ENCODE measurements at places on chromosomes 4 and X. TPM values are rescaled to one million over a fixed set of nuclear protein-coding genes. Genes with fewer than 3 reads are reported as not detected.

DNA sequence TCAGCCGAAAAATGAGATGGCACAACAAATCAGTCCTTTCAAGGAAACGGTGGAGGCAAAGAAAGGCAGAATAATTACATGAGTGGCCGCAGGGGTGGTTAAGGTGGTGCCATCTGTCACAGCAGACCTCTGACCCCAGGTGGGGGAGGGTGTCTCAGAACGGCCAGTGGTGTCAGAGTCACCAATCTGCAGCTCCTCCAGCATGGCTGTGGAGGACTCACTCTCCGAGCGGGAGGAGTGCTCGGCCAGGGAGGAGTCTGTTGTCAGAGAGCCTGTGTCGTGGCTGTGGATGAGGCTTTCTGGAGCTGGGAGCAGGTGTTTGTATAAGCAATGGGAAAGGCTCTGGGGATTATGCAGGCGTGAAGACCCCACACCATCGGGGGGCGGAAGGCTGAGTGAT lies 130.3 kb upstream of the PDLIM3 start:
- DNase-seq: no peak

GRCh38 chrX:37846141-37846540 lies 1.2 kb downstream of the DYNLT3 start:
- no peak for DNase-seq

DNA sequence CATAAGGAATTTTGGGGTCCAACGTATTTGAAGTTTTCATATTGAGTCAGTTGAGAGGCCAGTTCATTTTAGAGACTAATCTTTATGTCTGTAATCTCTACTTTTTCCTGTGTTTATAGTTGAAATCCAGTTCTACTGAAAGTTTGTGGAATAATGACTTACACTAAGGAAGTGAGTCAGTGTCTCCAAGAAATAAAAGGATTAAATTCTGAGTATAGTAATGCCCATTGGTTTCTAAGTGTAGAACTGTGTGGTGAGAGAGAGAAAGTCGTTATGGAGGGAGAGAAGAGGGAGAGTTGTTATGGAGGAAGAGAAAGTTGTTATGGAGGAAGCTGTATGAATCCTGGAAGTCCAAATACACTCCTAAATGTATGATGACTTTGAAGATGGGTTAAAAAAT lies 264.6 kb upstream of the HAND2 start:
- no peak for DNase-seq

DNA sequence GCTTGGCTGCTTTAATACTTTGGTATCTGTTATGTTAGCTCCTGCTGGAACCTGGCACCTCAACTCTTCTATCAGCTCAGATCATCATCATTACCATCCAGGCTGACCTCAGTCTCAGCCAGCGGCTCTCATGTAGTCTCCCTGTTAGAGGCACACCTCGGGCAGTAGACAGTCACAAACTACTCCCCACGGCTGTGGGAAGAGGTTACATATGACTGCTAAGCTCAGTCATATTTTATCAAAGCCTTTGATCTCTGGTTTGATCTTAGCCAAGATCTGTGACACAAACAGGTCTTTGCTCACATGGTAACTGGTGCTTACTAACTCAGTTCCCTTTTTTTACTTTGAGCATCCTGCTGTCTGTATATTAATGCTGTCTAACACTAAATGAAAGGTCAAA lies 384.9 kb downstream of the CENPC start:
- DNase-seq: no peak

DNA sequence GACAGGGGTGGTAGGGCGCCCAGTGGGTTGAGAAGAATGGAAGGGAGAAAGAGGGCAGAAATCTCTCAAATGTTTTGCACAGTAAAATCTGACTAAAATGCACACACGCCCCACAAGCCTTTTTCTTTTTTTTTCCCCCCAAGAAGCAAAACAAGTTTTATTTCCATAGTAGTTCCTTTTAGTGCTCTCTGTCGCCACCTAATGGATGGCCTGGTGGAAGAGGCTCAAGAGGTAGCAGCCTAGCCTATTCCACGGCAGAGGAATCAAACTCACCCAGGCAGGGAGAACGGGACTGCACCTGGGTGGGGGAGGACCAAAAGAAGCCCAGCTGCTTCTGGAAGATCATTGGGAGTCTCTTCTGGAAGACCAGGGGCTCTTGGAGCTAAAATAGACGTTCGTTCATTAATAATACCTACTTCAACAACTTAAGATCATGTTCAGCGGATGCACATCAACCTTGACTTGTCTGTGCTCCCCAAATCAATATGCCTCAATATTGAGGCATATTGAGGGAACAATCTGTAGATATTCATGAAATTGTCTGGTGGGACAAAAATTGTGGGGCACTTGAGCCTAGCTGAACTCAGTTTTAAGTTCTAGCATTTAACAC lies 31.6 kb upstream of the IRAK1 start:
- peak; percentile 70 for DNase-seq

DNA sequence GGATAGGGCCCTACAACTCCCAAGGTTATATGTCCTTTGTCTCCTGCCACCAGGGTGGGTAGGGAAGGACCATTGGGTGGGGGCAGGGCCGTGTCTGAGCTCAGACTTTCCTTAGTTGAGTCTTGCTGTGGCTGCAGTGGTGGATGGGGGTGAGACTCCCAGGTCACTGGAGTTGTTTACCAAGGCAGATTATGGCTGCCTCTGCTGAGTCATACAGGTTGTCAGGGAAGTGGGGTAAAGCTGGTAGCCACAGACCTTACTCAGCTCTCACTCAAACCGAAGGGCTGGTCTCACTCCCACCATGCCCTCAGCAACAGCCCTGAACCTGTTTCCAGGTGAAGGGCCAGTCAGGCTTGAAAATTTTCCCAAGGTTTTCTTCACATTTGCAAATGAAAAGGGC lies 58.8 kb upstream of the FAAH2 start:
- no peak for DNase-seq

DNA sequence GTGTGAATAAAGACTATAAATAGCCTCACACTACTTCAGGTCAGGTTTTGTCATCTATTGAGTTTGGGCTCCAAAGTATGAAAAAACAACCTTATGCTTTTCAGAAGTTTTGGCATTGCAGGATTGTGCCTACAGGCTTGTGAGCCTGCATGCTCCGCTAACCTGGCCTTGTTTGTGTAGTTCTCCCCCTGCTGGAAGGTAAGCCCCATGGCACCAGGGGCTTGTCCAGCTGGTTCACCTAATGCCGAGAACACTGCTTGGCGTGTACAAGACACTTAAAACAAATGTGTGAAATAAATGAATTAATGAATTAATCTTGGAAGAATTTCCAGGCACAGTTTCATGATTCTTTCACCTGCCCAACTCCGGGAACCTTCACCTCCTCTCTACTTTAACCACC lies 1.8 kb upstream of the HSD17B10 start:
- peak; percentile 58 for DNase-seq

GRCh38 chr4:7202411-7202810 lies 10.1 kb downstream of the SORCS2 start:
- DNase-seq: no peak

DNA sequence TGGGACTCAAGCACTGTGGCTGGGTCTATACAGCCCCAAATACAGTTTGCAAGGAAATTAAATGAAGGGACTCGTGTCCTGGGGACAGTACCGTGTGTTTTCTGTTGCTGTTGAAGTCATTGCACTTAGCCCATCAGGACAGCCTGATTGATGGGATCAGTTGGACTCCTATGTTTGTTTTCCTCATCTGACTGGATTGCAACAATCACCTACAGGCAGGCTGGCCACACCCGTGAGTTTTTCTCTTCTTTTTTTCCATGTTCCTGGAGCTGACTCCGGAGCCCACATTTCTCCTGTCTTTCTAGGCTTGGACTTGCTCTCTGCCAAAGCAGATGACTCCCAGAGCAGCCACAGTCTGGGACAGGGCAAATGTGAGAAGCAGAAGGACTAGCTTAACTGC lies 38.1 kb downstream of the RTL9 start:
- no peak for DNase-seq

GRCh38 chr4:183907871-183908683 lies 3.0 kb downstream of the STOX2 start:
- no peak for DNase-seq

DNA sequence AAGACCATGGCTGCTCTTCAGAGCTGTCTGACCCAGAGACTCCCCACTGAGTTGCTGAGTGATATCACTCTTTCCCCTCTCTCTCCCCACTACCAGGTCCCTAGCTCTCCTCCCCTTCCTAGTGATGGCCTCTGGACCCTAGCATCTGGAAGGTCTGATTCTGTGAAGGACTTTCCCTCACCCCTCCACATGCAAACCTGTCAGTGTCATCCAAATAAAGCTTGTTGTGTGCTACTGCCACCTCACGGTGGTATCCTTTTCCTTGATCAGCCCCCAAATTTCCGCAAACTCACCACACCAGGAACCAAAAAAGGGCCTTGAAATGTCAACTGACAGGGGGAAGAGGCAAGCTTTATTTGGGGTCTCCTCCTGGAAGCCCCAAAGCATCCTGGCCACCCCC lies 500.2 kb downstream of the IDS start:
- no peak for DNase-seq

- no peak for DNase-seq
Measured at GRCh38 chrX:20585782-20586181, 319.1 kb upstream of the RPS6KA3 start.

- no peak for DNase-seq
Measured at GRCh38 chrX:115503099-115503498, 57.9 kb upstream of the PLS3 start.

GRCh38 chr4:152634110-152634760 lies 45.6 kb downstream of the TMEM154 start:
- DNase-seq: no peak

- DNase-seq: no peak
Measured at GRCh38 chrX:71291381-71291780, 7.9 kb downstream of the NONO start.

DNA sequence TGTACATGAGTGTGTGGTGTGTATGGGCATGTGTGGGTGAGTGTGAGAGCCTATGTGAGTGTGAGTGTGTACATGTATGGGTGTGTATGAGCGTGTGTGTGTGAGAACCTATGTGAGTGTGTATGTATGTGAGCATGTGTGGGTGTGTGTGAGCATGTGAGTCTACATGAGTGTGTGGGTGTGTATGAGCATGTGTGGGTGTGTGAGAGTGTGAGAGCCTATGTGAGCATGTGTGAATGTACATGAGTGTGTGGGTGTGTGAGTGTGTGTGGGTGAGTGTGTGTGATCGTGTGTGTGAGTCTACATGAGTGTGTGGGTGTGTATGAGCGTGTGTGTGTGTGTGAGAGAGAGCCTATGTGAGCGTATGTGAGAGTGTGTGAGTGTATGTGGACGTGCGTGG lies 205.4 kb upstream of the PSAPL1 start:
- no peak for DNase-seq

- no peak for DNase-seq
Measured at GRCh38 chr4:36053930-36054329, 190.4 kb downstream of the ARAP2 start.

DNA sequence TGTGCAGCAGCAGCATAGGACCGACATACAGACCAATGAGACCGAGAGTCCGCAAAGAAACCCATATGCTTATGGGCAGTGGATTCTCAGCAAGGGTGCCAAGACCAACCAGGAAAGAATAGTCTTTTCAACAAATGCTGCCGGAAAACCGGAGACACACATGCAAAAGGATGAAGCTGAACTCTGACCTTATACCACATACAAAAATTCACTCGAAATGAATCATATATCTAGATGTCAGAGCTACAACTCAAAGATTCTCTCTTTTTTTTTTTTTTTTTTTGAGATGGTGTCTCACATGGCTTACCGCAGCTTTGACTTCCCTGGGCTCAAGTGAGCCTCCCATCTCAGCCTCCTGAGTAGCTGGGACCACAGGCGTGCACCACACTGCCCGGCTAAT lies 16.0 kb upstream of the MXD4 start:
- DNase-seq: no peak

GRCh38 chrX:74248889-74249288 lies 55.1 kb upstream of the ZCCHC13 start:
- no peak for DNase-seq

GRCh38 chrX:133971586-133971985 lies 13.8 kb downstream of the GPC3 start:
- DNase-seq: no peak

- DNase-seq: no peak
Measured at GRCh38 chr4:187178587-187178986, 454.9 kb upstream of the FAT1 start.

DNA sequence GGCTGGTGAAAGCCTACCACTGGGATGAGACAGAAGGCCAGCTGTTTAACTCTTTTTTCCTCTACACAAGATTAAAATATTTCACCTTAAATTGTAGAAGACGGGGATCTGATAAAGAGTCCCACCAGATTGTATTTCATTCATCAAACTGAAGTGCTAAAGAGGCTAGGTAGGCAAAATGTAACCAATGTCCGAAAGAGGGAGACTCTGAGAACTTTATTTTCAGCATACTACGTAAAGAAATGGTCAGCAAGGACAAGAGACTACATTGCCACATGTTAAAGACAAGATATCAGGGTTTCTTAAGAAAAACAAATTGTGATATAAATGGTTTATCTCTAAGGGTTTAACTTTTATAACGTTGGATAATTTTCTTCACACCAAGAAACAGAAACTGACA lies 71.6 kb upstream of the INPP4B start:
- DNase-seq: no peak

DNA sequence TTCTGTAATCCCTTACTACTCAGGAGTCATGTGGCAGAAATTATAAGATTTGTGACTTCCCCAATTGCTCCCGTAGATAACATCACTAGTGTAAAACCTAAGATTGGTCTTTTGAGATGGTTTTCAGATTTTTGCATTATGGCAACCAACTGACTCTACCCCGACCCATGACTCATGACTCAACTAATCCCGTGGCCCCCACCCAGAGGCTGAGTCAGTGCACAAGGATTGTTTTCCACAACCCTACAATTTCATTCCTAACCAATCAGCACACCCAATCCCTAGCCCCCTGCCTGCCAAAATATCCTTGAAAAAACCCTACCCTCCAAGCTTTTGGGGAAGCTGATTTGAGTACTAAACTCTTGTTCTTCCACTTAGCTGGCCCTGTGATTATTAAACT lies 109.4 kb upstream of the FAM9C start:
- DNase-seq: no peak

DNA sequence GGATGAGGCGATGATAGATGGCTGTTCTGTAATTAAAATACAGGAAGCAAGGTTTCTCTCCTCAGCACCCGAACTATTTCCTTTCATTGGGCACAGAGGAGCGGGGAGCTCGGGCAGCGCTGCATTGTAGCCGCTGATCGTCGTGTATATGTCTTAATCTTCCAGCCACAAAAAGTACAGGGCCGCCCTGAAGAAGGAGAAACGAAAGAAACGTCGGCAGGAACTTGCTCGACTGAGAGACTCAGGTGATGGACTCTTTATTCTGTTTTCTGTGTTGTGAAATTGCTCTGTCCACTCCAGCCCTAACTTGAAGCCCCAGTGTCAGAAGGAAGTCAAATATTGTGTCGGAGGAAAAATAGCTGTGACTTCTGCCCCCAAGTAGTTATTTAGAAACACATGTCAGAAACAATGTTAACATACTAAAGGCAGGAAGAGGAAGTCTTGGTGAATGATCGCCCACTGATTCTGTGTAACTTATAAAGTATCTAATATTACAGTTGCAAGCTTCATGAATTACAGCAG lies 546 bp downstream of the ZRSR2 start:
- DNase-seq: no peak

GRCh38 chr4:89922848-89923416 lies 28.3 kb downstream of the MMRN1 start:
- DNase-seq: no peak

Gene RBM3
- total RNA-seq: 459 TPM

Gene PIR
- 1.0 TPM for total RNA-seq

Gene DGKK
- total RNA-seq: not detected

Gene FAM9B
- not detected for total RNA-seq

Gene SCOC
- 24.3 TPM for total RNA-seq
